ENCODE measurements at places on chromosomes 3 and 15. TPM values are rescaled to one million over a fixed set of nuclear protein-coding genes. Genes with fewer than 3 reads are reported as not detected.

GRCh38 chr15:57727031-57727430, 20.5 kb downstream of the POLR2M start:
- DNase-seq: no peak
- H3K4me3 ChIP-seq: no peak overlapping the region
- no peaks in the 10 kb centered on the region for H3K4me1 ChIP-seq
- H3K36me3 ChIP-seq: no peaks in the 10 kb centered on the region

GRCh38 chr3:149080011-149080698, 6.2 kb downstream of the HLTF start:
- H3K27ac ChIP-seq: no peak overlapping the region
- DNase-seq: no peak
- no peak overlapping the region for H3K4me3 ChIP-seq
- H3K36me3 ChIP-seq: peaks cover 11% of the 10 kb centered on the region

- H3K27ac ChIP-seq: no peak overlapping the region
- no peak for DNase-seq
- no peaks in the 10 kb centered on the region for H3K36me3 ChIP-seq
- no peaks in the 10 kb centered on the region for H3K4me1 ChIP-seq
- no peak overlapping the region for H3K4me3 ChIP-seq
- H3K27me3 ChIP-seq: no peaks in the 10 kb centered on the region
Measured at GRCh38 chr3:182989566-182989965, 9.2 kb upstream of the DCUN1D1 start.

- no peak overlapping the region for H3K27ac ChIP-seq
- H3K4me1 ChIP-seq: no peaks in the 10 kb centered on the region
- no peaks in the 10 kb centered on the region for H3K36me3 ChIP-seq
Measured at GRCh38 chr3:102790747-102791325, 356.0 kb downstream of the ZPLD1 start.

DNA sequence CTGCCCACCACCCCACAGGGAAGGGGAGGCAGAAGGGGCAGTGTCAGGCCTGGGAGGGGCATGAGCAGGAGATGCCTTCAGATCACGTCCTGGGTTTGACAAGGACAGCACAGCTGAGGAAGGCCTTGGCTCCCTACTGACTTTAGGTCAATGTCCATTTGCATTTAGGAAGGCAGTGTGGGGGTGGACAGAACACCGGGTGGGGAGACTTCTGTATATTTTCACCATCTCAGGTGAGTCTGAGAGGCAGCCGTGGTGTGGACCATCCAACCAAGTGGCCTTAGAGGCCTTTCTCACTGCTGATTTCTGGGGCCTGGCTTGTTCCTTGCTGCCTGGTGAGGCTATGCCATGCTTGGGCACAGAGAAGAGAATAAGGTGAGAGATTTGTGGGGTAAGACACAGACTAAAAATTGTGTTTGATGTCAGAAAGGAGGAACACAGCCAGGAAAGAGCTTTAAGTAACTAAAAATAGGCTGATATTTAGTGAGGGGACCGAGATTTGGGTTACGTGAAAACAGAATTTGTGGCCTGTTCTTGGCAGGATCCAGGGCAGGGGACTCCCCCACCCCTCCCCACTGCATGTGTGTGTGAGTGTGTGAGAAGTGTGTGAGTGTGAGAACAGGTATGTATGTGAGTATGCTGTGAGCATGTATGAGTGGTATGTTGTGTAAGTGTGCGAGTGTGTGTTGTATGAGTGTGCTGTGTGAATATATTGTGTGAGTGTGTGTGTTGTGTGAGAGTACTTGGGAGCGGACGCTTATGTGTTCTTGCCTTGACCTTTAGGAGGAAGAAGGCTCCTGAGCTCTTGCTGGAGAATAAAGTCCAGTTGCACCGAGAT, 11.8 kb upstream of the PLA2G4E start:
- peak; percentile 46 for DNase-seq
- H3K27ac ChIP-seq: peak overlapping the region; percentile 60
- H3K27me3 ChIP-seq: no peaks in the 10 kb centered on the region
- H3K36me3 ChIP-seq: no peaks in the 10 kb centered on the region
- no peak overlapping the region for H3K4me3 ChIP-seq
- H3K4me1 ChIP-seq: peaks cover 29% of the 10 kb centered on the region

DNA sequence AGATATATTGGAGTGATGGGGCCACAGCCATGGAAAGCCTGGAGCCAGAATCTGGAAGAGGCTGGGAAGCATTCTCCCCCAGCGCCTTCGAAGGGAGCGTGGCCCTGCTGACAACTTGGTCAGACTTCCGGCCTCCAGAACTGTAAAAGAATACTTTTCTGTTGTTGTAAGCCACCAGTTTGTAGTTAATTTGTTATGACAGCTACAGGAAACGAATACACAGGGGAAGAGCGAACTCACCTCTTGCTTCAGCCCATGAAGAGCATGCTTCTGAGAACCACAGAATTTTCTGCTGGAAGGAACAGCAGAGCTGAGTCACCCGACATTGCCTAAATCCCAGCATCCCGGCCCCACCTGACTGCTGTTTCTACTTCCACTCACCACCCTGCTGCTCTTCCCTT, 501.7 kb downstream of the SHQ1 start:
- H3K4me3 ChIP-seq: no peak overlapping the region
- H3K36me3 ChIP-seq: no peaks in the 10 kb centered on the region
- peaks cover 11% of the 10 kb centered on the region for H3K4me1 ChIP-seq
- no peaks in the 10 kb centered on the region for H3K27me3 ChIP-seq
- no peak for DNase-seq

DNA sequence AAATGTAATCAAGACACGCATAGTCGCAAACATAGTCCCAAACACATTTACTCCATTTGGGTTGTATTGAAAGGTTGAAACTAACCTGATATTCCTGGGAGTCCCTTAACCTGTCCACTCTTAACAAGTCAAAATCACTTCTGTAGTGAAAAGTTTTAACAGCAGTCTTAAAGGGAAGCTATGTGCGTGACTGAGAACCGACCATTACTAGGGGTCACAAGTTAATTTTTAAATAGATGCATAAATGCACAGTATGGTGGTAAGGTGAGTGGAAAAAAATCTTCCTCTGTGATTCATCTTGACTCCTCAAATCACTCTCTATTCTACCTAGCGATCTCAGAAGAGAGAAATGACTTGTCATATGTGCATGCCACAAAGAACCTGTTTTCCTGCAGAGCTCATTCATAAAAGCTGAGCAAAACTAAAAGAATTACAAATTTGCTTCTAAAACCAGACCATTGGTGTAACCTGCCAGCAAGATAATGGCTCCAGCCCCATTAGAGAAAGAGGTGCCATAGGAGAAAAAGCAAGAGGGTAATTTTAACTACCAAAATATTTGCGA, 4.8 kb downstream of the GPR15 start:
- H3K27me3 ChIP-seq: no peaks in the 10 kb centered on the region
- H3K4me1 ChIP-seq: peaks cover 11% of the 10 kb centered on the region
- peak; percentile 98 for DNase-seq

The PLSCR5 gene
- total RNA-seq: not detected

The TTLL13 gene
- total RNA-seq: 0.13 TPM

The HRH1 gene
- not detected for total RNA-seq
